ENCODE measurements at places on chromosomes 13 and 19.

DNA sequence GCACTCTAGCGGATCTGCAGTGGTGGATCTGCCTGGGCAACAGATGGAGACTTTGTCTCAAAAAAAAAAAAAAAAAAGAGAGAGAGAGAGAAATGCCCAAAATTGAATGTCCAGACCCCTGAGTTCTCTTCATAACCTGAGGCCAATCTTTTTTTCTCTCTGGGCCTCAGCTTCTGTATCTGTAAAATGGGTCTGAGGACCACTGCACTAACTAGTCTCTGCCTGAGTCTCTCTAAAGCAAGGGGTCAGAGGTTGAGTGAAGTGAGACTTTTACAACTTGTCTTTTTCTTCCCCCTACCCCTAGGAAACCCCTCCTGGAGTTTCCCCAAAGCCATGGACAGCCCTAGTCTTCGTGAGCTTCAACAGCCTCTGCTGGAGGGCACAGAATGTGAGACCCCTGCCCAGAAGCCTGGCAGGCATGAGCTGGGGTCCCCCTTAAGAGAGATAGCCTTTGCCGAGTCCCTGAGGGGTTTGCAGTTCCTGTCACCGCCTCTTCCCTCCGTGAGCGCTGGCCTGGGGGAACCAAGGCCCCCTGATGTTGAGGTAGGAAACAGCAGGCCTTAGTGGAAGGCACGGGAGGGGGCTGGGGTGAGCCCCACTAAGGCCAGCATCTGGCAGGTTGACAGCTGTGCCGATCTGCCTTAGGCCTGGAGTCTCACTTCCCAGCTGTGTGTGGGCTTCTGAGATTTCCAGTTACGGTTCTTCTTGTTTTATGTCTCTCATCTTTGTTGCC lies 1.8 kb downstream of the TMEM91 start:
- DNase-seq: no peak

DNA sequence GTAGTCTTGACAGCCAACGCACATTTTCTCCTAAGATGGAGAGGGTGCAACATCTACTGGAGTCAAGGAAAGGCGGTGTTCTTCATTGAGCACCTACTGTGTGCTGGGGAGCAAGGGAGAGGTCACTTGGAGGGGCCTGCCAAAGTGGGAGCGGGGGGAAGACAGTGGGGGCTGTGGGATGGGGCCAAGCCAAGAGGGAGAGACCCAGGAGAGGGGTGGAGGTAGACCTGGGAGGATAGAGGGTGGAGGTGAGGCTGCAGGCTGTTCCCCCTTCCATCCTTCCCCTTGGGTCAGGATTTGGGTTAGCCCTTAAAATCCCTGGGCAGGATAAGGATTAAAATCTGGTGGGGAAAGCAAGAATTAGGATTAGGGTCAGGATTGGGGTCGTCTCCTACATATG lies 1.7 kb upstream of the PLPP2 start:
- DNase-seq: no peak

DNA sequence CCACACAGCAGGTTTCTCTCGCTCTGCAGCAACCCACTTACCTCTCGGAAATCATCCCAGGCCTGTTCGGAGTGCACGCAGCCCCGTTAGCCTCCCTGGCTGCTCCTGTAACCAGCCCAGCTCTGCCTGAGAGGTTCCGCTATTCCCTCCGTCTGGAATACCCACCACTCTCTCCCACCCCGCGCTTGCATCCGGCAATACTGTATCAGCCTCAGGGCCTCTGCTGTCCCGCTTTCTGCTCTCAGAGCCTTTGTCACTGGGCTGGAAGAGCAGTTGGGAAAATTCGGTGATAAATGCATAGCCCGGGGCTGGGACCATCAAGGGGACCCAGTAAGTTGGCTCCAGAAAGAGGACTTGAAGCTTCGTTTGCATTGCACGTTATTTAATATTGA lies 759 bp upstream of the TLE6 start:
- DNase-seq: no peak

GRCh38 chr19:2327773-2328400 lies 499 bp downstream of the LSM7 start:
- no peak for DNase-seq

DNA sequence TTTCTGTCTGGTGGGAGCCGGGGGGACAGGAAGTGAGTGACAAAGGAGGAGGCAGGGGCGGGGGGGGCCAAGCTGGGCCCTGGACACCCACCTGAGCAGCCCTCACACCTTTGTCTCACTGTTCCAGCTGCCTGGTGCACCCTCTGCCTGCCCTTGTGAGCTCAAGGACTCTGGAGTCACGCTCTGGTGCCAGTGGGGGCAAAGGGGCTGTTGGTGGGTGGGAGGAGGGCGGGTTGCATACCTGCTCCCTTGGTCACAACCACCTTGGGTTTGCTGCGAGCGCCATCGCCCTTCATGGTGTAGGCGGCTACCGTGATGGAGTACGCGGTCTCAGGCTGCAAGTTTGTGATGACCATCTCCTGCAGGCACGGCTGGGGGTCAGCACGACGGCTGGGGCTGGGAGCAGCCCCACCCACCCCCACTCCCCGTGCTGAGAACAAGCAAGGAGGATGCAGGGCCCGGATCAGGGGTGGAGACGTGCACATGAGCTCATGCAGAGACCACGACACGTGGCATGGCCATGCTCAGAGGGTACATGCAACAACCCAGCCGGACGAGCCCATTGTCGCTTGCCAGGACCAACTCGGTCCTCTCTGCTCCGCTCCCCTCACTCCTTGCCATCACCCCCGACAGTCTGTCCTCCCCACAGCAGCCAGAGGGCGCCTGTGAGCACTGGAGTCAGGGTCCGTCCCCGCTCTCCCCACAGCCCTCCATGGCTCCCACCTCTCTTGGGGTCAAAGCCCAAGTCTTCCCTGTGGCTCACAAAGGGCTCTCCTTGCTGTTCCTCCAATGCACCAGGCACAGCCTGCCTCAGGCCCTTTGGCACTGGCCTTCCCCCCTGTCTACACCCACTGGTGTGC lies 114.9 kb downstream of the PTPRS start:
- no peak for DNase-seq

- no peak for DNase-seq
These were observed 1033.3 kb downstream of the EFNB2 start for GRCh38 chr13:105502193-105502592.

GRCh38 chr13:102089177-102089576 lies 312.7 kb downstream of the FGF14 start:
- DNase-seq: no peak

GRCh38 chr19:29810504-29810871 lies 1.3 kb upstream of the CCNE1 start:
- DNase-seq: no peak

DNA sequence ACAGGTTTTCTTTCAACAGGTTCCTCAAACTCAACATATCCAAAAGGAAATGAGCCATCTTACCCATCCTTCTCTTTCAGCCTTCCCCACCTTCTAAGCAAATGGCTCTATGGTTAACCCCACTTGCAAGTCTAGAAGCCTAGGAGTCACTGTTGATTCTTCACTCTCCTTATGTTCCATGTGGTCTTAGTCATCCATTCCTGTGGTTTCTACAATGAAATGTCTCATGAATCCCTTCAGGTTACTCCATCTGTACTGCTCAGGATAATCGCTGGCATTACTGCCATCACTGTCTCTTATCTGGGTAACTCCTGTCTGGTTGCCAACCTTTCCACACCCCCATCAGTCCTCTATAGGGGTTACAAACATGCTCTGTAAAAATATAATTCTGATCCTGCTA lies 381.3 kb downstream of the ENOX1 start:
- DNase-seq: no peak

DNA sequence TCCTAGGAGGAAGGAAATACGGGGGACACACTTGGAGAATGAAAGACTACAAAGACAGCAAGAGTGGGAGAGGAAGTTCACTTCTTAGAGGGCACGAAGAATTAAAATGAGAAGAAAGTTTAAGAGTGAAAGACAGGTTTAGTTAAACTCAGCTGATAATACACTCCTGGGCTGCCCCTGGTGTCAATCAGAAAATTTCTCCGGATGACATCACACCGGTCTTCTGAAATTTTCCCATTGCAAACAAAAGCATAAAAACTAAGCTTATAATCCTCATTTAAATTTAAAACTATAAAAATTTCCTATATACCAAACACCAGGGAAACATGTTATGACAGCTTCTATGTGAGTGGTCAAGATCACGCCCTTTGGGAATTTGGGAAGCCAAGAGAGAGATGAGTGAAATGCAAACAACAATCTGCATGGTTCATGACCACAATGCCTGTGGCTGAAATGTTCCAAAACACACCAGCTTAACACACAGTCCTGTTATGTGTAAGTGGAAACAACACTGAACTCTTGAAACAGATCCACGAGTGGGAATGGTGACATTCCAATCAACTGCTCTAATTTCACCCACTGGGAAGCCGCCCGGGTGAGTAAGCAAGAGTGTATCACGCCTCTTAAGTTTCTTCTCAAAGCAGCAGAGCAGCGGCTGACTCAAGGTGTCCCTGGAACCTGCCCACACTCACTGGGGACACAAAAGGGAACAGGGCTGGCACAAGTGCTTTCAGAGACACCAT lies 49.0 kb downstream of the BRD4 start:
- DNase-seq: no peak

DNA sequence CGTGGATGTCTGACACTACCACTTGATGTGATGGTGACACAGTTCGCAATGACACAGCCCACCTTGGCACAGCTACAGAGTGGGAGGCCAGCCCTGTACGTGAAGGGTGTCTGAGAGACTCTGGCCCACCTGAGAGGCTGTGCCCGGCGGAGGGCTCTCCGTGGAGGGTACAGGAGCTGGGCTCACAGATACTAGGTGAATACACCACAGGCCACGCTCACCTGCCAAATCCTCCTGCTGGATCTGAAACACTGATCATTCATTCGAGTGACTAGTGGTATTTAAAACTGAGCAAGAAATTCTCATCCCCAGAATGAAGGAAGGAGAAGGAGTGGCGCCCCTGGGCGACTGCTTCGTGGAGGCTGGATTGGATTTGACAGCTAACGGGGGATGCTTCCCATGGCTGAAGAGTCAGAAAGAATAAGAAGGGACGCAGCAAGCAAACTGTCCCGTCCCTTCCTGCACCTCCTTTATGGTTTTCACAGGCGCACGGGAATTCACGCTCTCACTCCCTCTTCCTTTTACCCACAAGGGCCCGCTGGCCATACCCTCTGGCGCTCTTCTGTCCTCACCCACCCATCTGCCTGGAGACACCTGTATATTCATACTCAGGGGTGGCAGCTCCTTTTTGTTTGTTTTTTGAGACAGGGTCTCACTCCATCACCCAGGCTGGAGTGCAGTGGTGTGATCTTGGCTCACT lies 25.0 kb downstream of the CEBPG start:
- DNase-seq: no peak

- DNase-seq: no peak
These were observed 802.1 kb upstream of the SLITRK6 start for GRCh38 chr13:86601351-86601750.

GRCh38 chr19:35860436-35860817 lies 3.7 kb downstream of the KIRREL2 start:
- DNase-seq: no peak

DNA sequence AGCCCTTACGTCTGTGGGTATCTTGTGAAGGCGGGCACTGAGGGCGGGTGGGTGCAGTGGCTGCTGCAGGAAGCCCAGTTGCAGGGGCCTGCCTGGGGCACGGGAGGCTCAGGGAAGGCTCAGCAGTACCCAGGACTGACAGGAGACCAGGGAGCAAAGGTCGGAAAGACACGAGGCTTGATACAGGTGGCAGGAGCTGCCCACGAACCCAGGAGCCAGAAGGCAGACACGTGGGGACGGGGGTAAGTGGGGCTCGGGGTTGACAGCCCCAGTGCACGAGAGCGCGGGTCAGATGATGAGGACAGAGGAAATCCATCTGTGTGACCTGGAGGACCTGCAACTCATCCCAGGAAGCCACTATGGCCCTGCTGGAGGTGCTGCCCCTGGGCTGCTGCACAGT lies 25.3 kb downstream of the ELAVL1 start:
- DNase-seq: no peak

Data from vagina (tissue), 2 donors.